ENCODE measurements at places on chromosomes 13 and 19.

DNA sequence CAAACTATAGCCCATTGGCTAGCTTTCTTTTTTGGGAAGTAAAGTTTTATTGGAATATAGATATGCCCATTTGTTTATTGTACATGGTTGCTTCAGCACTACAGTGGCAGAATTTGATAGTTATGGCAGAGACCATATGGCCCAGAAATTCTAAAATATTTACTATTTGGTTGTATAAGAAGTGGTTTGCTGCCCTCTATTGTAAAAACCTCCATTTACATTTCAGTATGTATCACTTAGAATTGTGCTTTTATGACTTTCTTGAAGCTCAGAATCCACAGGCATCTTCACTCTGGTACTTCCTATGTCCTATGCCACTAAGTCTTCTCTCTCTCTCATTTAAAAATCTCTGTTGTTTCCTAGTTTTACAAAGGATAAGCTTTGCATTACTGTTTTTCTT, 37.7 kb downstream of the DLEU7 start:
- H3K4me1 ChIP-seq = peaks cover 5% of the 10 kb centered on the region
- no peak overlapping the region for H3K4me3 ChIP-seq
- DNase-seq = no peak
- H3K36me3 ChIP-seq = peaks cover 8% of the 10 kb centered on the region
- no peak overlapping the region for H3K27ac ChIP-seq

DNA sequence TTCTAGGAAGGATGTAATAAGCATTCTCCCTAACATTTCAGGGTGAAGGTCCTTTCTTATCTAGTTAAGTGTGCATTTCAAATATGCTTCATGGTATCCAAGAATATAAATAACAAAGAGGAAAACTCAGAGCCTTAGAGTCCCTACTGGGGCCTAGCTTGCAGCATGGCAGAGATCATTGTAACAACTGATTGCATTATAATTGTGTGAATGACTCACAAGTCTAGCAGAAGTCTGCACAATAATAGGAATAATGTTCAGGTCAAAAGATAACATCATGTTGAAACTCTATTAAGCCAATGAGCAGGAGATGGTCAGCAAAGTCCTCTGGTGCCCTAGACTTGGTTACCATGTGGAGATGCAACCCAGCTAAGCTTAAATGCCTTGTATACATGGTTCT, 3.4 kb downstream of the POSTN start:
- no peaks in the 10 kb centered on the region for H3K36me3 ChIP-seq
- DNase-seq = no peak
- H3K27ac ChIP-seq = peak overlapping the region; percentile 79
- peaks cover 1% of the 10 kb centered on the region for H3K27me3 ChIP-seq
- no peak overlapping the region for H3K4me3 ChIP-seq
- peaks cover 30% of the 10 kb centered on the region for H3K4me1 ChIP-seq

DNA sequence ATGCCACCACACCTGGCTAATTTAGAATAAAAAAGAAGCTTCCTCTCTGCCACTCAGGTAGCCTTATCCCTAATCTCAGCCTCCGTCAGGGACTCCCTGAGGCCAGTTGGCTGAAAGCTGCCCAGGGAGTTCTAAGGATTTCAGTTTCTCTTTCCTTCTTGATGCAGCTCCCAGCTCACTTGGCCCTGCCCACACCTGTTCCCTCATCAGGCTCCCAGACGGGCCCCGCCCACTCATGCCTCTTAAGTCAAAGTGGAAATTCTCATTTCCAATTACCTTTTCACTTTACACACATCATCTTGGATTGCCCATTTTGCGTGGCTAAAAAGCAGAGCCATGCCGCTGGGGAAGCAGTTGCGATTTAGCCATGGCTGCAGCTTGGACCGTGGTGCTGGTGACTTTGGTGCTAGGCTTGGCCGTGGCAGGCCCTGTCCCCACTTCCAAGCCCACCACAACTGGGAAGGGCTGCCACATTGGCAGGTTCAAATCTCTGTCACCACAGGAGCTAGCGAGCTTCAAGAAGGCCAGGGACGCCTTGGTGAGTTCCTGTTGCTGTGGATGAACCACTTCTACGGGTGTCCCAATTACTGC, at the start of gene IFNL1:
IFNL1 (plus strand) TSS at position 353 of the 591 bp plus-strand sequence; CDS start at position 368, 15 bp downstream.
- no peak within 1 kb of the TSS for H3K27ac ChIP-seq
- H3K4me1 ChIP-seq = peaks cover 5% of the 10 kb centered on the region
- no peaks in the 10 kb centered on the region for H3K36me3 ChIP-seq
- DNase-seq = no peak
- no peak within 1 kb of the TSS for H3K4me3 ChIP-seq

DNA sequence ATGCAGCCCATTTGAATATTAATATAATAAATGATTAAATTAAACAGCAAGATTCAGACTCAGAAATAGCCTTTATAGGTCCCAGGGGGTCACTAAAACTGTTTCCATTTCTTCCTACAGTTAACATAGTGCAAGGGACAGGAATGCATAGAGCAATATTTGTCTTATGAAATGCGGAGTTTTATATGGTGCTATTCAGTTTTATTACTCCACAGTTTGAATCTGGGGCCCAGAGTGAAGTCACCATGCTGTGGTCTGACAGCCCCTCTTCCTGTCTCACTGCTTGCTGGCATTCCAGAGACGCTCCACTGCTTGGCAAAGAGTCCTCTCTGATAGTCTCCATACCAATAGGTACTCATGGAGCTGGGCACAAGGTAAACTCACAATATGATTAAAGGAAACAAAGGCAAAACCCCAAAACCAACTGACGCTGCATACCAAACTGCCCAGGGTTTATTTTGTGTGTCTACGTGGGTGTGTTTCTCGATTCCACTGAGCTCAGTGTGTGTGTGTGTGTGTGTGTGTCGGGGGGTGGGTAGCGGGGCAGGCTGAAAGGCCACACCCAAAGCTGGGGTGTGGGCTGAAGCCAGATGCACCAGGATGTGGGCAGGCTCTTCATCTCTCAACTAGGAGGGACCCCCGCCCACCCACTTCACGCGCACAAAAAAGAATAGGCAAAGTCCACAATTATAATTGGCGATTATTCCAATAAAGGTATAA, 277.9 kb downstream of the TSHZ3 start:
- H3K27me3 ChIP-seq = peaks cover 1% of the 10 kb centered on the region
- H3K4me1 ChIP-seq = peaks cover 19% of the 10 kb centered on the region
- no peak overlapping the region for H3K4me3 ChIP-seq
- H3K36me3 ChIP-seq = no peaks in the 10 kb centered on the region
- H3K27ac ChIP-seq = no peak overlapping the region

- H3K27ac ChIP-seq = peak overlapping the region; percentile 99
- peaks cover 4% of the 10 kb centered on the region for H3K36me3 ChIP-seq
- peaks cover 18% of the 10 kb centered on the region for H3K27me3 ChIP-seq
- DNase-seq = no peak
Observed at GRCh38 chr19:39481229-39481545, 549 bp downstream of the TIMM50 start.

Measured in glutamatergic neuron (in vitro differentiated cells).